ENCODE measurements at places on chromosomes 6 and 20.
A peak's percentile ranks its signal among the peaks of the same experiment; 100 is the strongest.

- DNase-seq = peak; percentile 75
Measured at GRCh38 chr6:148177589-148178233, 164.9 kb upstream of the SASH1 start.

DNA sequence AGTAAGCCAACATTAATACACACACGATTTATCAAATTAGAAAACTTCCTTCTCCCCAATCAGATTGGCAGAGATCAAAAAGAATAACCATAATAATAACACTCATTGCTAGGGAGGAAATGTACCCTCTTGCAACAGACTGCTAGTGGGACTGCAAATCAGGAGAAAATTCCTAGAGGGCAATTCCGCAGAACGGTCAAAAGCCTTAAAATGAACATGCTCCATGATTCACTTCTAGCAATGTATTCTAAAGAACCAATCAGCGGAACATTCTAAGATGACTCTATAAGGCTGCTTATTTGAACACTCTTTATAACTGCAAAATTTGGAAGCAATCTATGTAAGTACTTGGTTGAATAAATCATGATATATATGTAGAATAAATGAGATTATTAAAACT, 8.5 kb upstream of the DACT2 start:
- DNase-seq = no peak

GRCh38 chr20:62536871-62537401, 61.1 kb upstream of the GATA5 start:
- DNase-seq = no peak

- no peak for DNase-seq
Measured at GRCh38 chr20:25470045-25470444, 62.6 kb downstream of the GINS1 start.

- DNase-seq = no peak
Measured at GRCh38 chr6:113772961-113773360, 84.2 kb upstream of the MARCKS start.

- no peak for DNase-seq
Measured at GRCh38 chr6:25748049-25748448, 6.5 kb upstream of the SLC17A4 start.

- DNase-seq = no peak
Measured at GRCh38 chr6:110271732-110272022, 86.5 kb downstream of the METTL24 start.

- DNase-seq = no peak
Measured at GRCh38 chr6:141464896-141465295, 667.8 kb upstream of the GJE1 start.

DNA sequence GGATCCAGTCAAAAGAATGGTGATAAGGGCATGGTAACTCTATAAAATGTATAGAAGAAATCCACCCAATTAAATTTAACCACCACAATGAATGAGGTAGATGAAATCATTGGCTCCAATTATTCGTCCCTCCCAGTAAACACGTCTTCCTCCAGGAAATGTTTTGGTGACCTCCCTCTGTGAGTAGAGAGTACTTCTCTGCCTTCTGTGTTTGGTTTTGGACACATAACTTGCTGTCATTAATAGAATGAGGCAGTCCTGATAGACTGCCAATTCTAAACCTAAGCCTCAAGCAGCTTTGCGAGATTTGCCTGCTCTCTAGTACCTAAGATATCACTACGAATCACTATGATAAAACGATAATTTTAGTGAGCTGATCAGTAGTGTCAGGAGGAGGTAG, 632.8 kb downstream of the HDGFL1 start:
- DNase-seq = no peak

DNA sequence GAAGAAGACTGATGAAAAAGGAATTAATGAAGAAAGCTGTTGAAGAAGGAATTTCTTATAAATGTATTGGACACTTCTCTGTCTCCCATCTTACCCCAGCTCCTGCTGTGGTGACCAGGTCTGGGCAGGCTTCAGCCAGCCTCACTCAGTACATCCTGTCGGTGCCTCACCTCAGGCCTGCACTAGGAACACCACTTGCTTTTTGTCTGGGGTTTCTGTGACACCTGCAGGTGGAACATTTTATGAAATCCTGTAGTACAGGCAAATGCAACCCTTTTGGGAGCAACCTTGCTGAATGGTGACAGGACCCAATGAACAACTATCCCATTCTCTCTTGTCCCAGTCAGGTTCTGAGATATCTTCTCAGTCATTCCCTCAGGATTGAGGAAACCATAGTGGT, 129.7 kb downstream of the PRDM13 start:
- no peak for DNase-seq

DNA sequence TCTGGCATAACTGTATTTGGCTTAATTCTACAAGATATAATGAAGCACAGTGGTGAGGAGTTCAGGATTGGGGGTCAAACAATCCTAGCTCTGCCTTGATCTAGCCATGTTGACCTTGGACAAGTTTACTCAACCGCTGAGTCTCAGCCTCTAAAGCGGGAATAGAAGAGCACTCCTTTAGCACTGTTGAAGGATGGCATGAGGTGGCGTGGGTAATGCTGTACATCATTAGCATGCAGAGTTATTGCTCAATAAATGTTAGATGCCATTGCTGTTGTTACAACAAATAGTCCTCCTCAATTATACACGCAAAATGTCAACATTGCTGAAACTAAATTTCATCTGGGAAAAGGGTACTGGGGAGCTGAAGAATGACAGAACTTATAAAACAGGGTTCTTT, 78.6 kb downstream of the KIF13A start:
- DNase-seq = no peak

GRCh38 chr20:15026759-15027158, 689.3 kb upstream of the FLRT3 start:
- DNase-seq = no peak

- DNase-seq = no peak
Measured at GRCh38 chr6:13655700-13656099, 40.6 kb downstream of the NOL7 start.

DNA sequence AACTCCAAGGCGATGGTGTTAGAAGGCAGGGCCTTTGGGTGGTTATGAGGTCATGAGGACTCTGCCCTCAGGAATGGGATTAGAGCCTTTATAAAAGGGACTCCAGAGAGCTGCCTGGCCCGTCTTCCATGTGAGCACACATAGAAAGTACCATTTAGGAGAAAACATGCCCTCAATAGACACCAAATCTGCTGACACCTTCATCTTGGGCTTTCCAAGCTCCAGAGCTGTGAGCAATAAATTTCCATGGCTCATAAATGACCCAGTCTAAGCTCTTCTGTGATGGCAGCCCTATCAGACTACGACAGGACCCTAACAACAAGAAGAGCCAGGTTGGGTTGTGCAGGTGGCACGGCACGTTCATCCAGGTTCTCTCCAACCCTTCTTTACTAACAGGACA, 189.5 kb downstream of the CDH4 start:
- DNase-seq = no peak

GRCh38 chr6:44012078-44012493, 115.2 kb downstream of the MRPL14 start:
- no peak for DNase-seq

DNA sequence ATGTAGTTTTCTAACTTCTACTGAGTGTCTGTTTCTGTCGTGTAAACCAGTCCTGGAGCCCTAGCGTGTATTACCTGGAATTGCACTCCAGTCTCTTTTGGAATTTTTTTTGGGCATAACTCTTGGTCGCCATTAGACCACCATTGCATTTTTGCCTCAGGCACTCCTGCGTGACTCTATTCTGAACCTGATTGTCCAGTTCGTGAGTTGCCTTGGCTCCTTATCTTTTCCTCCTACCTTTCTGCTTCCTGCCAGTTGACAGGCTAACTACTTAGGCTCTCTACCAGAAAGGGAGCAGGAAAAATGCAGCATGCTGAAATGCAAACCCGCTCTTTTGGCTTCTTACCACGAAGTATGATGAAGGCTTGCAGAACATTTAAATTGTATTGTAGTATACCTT, 490.9 kb upstream of the SOX4 start:
- DNase-seq = no peak

GRCh38 chr20:31566658-31567379, 38.3 kb upstream of the ID1 start:
- DNase-seq = no peak

GRCh38 chr6:42260972-42261371, 43.3 kb upstream of the MRPS10 start:
- no peak for DNase-seq

GRCh38 chr6:30767158-30767943, 23.0 kb upstream of the IER3 start:
- DNase-seq = no peak

DNA sequence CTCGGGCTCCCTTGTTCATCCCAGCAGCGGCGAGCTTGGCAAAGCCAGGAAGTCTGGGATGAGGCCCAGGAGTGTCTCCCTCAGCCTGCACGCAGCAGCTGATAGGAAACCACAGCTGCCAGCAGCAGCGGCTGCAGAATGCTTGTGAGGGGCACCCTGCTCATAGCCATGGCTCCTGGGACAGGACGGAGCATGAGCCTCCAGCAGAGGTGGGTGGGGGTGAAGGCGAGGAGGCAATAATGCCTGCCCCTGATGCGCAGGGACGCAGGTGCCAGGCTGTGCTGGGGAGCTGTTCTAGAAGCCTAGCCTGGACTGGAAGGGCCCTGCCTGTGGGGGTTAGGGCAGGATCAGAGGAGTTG, 157.9 kb downstream of the CD83 start:
- no peak for DNase-seq

- no peak for DNase-seq
Measured at GRCh38 chr20:46545077-46545826, 5.2 kb downstream of the OCSTAMP start.

DNA sequence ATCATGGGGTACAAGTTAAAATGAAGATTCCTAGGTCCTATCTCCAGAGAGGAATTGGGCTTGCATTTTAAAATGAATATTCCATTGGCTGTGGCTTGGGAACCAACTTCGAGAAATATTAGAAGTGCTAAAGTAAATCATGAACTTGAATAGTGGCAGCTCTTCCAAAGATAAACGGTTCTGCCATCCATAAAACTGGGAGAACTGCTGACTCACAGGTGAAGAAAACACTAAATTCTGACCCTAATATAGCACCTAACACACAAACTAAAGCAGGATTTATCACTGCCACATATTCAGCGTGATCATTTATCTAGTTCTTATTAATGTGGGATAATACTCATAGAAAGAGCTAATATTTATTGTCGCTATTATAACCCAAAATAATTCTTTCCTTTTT, 508.1 kb upstream of the ID4 start:
- DNase-seq = no peak

DNA sequence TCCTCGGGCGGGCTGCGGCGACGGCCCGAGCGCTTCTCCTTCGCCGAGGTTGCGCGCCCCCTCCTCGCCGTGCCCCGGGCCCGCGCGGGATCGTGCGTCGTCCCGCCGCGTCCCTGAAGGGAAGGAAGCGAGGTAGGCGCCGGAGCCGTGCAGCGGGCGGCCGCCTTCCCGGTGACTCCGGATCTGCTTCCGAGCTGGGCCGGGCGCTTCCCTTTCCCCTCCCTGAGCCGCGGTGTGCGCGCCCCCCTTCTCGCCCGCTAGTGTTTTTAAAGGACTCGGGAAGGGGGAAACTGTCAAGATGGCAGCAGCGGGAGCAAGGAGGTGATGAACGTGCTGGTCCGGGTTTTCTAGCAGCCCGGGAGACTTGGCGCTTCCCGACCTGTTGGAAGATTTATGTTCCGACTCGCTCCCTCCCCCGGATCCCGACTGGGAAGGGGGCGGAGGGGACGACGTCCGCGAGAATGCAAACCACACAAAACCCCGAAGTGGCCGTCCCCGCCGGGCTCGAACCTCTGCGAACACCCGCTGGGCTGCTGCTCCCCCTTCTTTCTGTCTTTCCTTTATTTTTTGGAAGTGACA, 744 bp upstream of the FOXO3 start:
- DNase-seq = peak; percentile 77

DNA sequence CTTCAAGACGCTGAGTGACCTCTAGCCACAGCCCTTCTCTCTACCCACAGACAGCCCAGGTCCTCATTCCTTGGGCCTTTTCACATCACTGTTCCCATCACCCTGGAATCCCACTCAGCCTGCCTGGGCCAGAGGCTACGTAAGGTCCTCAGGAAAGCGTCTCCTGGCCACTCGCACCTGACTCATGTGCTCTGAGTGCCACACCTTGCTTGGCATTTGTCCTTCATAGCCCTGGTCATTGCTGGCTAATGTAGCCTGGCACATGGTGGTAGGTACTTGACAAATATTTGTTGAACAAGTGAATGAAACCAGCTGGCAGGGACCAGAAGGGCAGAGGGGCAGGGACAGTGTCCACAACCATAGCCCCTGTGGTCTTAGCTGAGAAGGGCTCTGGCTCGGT, 50.6 kb upstream of the FANCE start:
- DNase-seq = peak; percentile 77

DNA sequence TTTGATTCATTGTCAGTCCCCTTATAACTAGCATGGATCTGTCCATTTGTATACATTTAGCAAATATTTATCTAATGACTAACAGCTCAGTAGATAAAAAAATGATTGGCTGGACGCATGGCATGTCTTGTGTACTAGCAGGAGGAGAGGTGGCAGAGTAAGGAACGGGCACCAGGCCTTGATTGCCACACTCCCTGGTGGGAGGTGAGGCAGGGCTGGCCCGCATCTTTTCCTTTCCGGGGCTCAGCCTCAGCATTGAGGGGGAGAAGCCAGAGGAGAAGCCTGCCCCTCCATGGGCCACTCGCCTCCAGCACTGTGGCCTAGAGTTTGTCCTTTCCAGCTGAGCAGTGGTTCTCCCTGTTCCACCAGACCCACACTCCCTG, 84.9 kb upstream of the TMEM181 start:
- no peak for DNase-seq

DNA sequence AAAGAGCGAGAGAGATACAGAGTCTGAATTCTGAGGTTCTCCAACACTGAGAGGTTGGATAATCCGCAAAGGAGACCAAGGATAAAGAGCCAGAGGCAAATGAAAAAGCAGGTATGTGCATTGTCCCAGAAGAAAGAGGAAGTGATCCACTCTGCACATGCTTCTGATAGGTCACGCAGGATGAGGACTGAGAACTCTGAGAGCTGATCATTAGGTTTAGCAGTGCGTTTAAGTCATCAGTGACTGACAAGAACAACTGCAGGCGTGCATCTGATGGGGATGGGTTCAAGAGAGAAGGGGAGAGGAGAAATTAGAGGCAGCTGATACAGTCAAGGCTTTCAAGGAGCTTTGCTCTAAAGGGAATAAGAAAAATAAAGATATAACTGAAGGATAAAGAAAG, 301.2 kb upstream of the SGK1 start:
- DNase-seq = no peak

GRCh38 chr20:53800883-53801604, 207.4 kb upstream of the ZNF217 start:
- no peak for DNase-seq

DNA sequence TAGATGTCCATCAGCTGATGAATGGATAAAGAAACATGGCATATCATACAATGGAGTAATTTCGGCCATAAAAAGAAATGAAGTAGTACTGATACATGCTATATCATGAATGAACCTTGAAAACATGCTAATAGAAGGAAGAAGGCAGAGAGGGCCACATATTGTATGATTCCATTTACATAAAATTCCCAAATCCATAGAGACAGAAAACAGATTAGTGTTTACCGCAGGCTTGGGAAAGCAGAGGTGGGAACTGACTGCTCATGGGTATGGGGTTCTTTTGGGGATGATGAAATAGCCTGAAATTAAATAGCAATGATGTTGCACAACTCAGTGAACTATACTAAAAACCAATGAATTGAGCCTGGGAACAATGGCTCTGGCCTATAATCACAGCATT, 58.3 kb downstream of the SERAC1 start:
- no peak for DNase-seq

GRCh38 chr20:47150403-47151152, 205.9 kb downstream of the ZMYND8 start:
- peak; percentile 72 for DNase-seq

GRCh38 chr6:16058201-16058928, 70.5 kb upstream of the MYLIP start:
- no peak for DNase-seq

Data from lower lobe of right lung (tissue), 2 donors.